ENCODE measurements at places on chromosomes 11 and 22. TPM values are rescaled to one million over a fixed set of nuclear protein-coding genes. Genes with fewer than 3 reads are reported as not detected.

The OR52E8 gene
- total RNA-seq: not detected

The CERK gene
- 26.0 TPM for total RNA-seq

The SRSF8 gene
- total RNA-seq: 12.1 TPM

The LSP1 gene
- total RNA-seq: 8.7 TPM

The CUL5 gene
- 14.6 TPM for total RNA-seq

The MYO7A gene
- total RNA-seq: 0.16 TPM

The BACE1 gene
- total RNA-seq: 32.9 TPM

The THY1 gene
- 46.6 TPM for total RNA-seq
